Stimulated activated CD4-positive, alpha-beta T cell treated with anti-CD3 and anti-CD28 coated beads, Interleukin-4, amount 100 ng/mL, for 1 hour (primary cell): ENCODE measurements at places on chromosomes 5 and 9.

GRCh38 chr9:93126825-93127368, 7.2 kb downstream of the NINJ1 start:
- DNase-seq: no peak

- no peak for DNase-seq
Measured at GRCh38 chr9:137278721-137279711, 1.5 kb downstream of the TOR4A start.

DNA sequence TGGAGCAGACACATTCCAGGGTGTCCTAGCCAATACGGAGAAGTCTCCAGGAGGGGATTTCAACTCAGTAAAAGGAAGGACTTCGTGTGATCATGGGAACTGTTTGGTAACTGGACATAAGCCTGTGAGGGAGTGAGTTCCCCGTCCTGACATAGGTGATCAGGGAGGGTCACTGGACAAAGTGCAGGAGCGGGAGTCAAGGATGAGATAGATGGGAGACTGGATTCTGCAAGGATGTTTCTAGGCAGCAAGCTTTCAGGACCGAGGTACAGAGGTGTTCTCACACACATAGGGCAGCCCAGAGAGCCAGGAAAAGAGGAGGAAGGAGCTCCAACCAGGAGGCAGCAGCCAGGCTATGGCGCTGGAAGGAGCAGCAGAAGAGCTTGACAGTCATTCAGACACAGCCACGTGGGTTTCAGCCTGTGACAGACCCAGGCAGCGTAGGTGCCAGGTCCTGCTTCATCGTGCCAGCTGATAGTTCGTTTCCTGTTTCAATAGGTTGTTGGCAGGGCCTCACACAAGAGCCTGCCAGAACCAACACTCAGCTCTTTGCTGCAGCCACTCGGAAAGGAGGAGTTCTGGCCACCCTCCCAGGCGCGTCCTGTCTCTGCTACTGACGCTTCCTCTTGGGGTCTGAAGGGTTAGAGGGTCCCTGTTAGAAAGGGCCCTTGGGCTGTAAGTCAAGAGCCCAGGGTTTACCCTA, 84.1 kb downstream of the AMBP start:
- DNase-seq: no peak

DNA sequence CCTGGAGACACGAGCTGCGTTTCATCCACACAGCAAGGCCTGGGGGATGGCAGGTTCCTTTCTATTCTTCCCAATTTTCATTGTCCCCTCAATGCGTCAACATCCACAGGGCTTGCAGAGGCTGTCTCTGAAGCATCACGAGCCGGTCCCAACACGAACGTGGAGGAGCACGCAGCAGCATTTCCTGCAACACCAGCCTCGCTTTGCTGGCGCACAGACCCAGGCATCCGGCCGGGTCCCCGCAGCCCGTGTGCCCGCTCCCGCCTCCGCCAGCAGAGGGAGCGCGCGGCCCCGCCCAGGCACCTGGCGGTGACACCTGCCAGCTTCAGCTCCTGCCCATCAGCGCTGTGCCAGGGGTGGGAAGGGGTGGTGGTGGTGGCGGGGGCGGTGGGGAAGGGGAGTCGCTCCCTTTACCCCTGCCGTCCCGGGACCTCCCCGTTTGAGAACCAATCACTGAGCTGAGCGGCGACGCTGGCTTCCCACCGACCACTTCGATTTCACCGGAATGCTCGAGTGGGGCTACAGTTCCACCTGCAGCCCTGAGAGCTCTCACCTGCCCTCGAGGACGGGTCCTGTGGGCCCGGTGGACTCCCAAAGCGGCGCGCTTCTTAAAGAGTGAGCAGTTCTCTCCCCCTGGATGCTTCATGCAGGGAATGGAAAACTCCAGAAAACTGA, 464.5 kb downstream of the ICE1 start:
- DNase-seq: peak; percentile 30

GRCh38 chr5:54001976-54002775, 308.2 kb downstream of the ARL15 start:
- no peak for DNase-seq

- no peak for DNase-seq
Measured at GRCh38 chr5:67259548-67260215, 63.1 kb upstream of the CD180 start.

DNA sequence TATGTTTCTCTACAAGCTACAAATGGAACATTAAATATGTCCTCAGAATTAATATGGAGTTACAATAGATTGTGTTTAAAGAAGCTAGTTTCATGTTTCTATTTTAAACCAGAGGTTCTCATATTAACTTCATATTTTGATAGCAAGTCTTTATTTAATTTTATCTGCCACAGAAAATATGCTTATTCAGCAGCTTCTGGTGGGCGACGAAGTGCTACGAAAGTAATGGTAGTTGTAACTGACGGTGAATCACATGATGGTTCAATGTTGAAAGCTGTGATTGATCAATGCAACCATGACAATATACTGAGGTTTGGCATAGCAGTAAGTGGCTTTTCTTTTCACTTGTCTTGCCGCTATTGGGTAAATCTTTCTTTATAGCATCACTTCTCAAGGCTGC, 54.2 kb downstream of the MOCS2 start:
- DNase-seq: no peak

DNA sequence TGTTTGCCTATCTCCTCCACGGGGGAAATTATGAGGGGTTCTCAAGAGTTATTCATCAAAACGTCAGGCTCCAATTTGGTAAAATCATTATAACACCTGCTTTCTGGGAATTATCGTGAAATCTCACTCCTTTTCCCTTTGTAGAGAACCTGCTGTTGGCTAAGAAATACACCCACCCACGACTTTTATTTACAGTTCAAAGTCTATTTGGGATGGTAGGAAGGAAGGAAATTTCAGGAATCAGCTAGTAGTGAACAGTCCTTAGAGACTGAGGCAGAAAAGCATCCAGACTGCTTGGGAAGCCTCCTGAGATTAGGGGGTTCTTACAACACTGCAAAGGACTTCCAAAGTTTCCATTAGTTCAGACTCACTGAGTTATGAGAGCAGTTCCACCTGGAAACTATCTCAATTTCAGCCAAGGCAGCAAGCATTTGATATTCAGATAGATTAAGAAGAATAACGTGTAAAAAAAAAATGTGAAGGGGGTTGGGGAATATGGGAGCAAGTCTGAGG, 9.4 kb upstream of the SPDL1 start:
- DNase-seq: no peak

DNA sequence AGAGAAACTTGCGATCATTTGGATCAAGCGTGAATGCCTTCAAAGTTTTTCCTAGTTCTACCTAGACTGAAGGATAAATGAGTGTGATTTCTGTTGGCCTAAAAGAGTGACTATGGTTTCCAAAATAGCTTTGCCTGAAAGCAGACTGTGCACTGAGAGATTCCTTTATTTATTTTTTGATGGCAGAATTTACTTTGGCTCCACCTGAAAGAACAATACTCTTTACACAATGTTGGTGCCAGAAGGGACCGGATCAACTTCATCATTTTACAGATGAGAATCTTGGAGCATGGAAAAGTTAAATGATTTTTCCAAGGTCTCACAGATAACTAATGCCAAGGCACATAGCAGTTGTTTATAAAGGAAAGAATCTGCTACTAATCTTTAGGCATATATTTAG, 199.6 kb downstream of the KCTD16 start:
- DNase-seq: no peak

- no peak for DNase-seq
Measured at GRCh38 chr5:154526231-154527226, 48.5 kb upstream of the HAND1 start.

DNA sequence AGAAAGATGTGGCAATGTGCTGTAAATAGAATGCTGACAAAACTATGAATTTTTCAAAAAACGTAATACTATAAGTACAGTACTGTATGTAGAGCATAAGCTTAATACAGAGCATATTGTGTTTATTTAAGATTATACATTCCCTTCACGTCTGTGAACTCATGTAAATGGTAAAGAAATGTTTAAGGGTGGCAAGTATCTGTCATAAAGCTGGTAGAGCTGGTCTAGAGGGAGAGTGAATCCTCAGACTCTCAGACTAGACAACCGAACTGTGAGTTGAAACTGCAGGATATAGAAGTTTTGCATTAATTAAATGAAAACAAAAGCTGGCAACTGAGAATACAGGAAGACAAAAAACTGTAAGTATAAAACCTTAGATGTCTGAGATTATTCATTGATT, 87.3 kb upstream of the ANXA1 start:
- no peak for DNase-seq

GRCh38 chr9:117696154-117696553, 8.0 kb upstream of the TLR4 start:
- DNase-seq: no peak

DNA sequence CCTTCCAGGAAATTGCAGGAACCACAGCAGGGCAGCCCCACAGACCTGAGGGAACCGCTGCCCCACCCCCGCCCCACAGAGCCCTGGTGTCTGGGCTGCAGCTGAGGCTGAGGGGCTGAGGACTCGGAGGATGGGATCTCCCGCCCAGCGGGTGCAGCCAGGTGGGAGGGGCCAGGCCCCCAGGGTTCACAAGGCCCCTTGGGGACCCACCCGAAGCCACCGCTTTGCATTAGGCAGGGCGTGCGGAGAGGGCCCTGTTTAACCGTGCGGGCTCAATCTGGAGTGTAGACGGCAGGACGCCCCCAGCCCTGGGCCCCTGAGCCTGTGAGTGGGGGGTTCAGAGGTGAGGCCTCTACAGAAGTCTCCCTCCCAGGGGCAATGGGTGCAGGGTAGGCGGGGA, 10.8 kb downstream of the NOTCH1 start:
- no peak for DNase-seq

- DNase-seq: peak; percentile 40
Measured at GRCh38 chr5:133460172-133460758, 152.1 kb downstream of the FSTL4 start.

DNA sequence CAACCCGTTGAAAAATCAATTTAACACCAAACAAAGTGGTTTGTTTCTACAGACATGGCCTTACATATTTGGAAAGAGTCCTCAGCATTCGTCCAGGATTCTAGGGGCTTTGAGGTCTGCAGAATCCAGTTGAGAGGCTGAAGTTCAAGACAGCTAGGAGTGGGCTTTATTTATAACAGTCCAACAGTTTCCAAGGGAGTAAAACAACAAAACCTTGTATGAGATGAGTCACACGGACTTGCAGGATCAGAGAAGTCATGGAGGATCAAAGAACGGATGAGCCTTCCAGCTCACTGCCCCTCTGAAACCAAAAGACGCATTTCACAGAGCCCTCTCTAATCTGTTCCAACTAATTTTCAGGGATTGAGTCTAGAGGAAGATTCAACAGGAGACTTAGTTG, 11.1 kb upstream of the ESM1 start:
- DNase-seq: no peak

- DNase-seq: no peak
Measured at GRCh38 chr5:32279786-32280185, 33.0 kb downstream of the MTMR12 start.

DNA sequence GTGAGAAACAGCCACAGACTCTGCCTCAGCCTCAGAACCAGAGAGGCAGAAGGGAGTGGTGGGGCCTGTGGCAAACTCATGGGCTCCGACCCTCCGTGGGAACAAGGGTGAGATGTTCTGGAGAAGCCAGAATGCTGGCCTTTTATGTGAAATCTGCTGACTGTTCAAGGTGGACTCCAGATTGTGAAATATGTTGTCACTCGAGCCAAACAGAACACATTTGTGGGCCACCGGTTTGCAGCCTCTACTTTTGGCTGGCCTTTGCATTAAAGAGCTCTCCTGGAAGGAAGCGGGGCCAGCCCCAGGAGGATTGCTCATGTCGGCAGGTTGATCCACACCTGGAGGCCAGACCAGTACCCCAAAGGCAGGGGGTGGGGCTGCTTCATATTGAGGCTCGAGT, 62.4 kb downstream of the ERGIC1 start:
- no peak for DNase-seq

GRCh38 chr9:89794918-89795317, 190.1 kb downstream of the GADD45G start:
- no peak for DNase-seq

GRCh38 chr9:82135106-82135505, 146.5 kb downstream of the SPATA31D1 start:
- DNase-seq: no peak

- DNase-seq: no peak
Measured at GRCh38 chr9:69431777-69432176, 106.8 kb downstream of the ENTREP1 start.
